ENCODE measurements at places on chromosomes 7 and 10. TPM values are rescaled to one million over a fixed set of nuclear protein-coding genes. Genes with fewer than 3 reads are reported as not detected.

The TUBAL3 gene
- total RNA-seq, result 0.12 TPM

GRCh38 chr10:11611248-11612020 lies at the start of gene USP6NL:
TSS of gene USP6NL (minus strand) at chr10:11611650. CDS start at chr10:11597634, 14,016 bp downstream.
- DNase-seq, result peak; percentile 95

DNA sequence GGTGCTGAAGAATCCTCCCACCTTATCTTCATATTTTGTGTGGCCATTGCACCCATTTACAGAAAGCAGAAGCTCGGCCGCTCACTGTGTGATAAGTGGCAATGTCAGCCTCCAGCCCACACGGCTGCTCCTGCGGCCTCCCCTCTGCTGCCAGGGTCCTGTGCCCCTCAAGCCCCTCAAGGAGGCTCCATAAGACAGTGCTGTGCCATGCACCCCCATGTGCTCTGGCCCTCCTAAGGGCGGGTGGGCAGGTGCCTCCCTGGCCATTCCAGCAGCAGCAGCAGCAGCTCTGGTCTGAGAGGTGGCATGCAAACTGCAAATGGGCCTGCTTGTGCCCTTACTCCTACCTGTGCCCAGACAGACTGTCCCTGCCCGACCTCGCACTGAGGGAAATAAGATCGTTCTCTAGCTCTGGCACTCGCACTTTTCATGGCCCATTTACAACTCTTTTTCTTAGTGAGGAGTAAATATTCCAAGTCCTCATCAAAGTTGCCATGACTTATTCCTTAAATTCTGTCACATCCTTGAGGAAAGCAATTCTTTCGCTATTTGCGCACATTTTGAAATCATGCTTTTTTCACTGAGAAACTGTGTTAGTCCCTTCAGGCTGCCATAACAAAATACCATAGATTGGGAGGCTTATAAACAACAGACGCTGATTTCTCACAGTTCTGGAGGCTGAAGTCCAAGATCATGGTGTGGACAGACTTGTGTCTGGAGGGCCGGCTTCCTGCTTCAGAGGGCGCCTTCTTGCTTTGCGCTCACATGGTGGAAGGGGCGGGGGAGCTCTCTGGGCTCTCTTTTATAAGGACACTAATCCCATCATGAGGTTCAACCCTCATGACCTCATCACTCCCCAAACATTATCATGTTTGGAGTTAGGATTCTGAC lies 187.8 kb downstream of the COBL start:
- DNase-seq, result no peak

GRCh38 chr10:15188603-15189002 lies 20.1 kb upstream of the NMT2 start:
- DNase-seq, result no peak

DNA sequence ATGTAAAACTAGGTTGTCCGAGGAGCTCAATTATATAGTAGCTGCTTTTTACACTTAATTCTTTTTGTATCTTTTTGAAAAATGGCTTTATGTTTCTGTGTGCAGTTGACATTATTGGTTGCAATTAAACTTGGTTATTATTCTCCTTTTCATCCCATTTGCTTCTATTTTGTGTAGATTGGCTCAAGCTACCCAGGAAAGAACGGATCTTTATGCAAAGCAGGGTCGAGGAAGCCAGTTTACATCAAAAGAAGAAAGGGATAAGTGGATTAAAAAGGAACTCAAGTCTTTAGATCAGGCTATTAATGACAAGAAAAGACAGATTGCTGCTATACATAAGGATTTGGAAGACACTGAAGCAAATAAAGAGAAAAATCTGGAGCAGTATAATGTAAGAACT lies 16.5 kb downstream of the SMC3 start:
- no peak for DNase-seq

DNA sequence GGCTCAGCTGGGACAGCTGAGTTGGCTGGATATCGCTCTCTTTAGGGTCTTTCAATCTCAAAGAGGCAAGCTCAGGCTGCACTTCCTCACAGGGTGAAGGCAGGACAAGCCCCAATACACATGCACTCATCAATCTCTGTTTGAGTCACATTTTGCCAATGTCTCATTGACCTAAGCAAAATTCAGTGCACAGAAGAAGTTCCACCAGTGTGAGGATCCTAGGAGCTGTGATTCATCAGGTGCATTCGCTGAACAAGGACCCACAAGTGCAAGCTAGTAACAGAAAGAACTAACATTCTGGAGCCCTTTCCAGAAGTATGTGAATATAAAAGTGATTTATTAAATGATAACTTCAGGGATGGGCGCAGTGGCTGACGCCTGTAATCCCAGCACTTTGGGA lies 477.2 kb downstream of the GPAM start:
- no peak for DNase-seq

GRCh38 chr10:77906951-77907421 lies 19.6 kb downstream of the DLG5 start:
- no peak for DNase-seq

DNA sequence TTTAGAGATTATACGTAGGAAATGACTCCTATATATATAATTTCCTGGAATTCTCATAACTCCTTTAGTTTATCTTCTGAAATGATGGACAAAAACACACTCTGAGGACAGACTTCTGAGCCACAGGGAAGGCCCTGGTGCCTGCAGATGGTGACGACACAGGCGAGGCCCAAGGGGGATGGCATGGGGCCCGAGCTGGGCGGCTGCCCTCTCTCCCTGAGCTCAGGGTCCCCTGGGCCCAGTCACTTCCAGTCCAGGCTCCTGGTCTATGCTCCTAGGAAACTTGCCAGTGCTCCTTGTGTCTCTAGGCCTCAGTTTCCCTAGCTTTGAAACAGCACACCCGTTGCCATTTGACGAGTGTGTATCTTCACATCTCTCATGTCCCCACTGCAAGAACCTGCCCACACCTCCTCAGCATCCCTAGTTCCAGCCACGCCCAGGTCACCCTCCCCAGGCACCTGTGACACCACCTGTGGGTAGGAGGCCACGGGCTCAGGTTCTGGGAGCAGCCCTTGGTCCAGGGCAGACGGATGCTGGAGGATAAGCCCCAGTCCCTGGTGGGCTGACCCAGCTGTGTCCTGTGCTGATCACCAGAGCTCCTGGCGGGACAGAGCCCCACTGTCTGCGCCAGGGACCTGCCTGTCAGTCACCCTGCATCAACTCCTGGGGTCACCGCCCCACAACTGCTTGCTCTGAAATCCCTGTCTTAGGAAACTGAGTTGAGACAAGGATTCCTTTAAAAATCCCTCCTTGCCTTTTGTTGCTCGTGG lies 23.4 kb upstream of the SHH start:
- no peak for DNase-seq

DNA sequence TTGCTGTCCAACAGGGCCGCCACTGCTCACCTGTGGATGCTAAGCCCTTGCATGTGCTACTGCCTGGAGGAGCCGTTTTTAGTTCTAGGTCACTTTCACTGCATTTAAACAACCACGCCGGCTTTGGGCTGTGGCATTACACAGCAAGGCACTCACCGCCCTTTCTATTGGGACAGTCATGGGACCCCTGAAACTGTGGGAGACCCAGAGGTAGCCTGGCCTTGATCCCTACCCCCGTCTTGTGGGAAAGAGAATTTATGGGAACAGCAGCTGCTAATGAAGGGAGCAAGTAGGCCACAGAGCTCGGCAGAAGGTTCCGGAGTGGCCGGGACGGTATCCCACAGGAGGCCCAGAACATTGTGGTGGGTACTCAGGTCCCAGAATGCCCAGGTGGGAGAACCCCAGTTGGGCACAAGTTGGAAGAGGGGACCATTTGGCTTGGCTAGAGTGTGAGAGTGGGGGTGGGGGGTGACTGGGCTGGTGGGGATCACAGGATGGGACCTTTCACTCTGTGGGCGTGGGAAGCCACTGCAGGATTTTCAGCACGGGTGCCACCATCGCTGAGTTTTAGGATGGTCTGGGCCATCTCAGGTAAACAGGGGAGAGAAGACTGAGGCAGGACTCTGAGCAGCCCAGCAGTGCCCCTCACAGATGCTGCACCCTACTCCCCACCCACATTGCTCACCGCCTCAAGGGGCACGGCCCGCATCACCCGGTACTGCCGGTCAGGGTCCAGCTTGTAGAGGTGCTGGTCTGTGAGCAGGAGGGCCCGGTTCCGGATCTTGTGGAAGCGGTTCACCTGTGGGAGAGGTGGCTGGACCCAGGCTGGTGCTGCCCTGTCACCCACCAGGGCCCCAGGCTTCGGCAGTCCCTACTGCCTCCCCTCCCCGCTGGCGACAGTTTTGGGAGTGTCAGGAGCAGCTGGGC lies 15.2 kb downstream of the MYO1G start:
- DNase-seq, result no peak

DNA sequence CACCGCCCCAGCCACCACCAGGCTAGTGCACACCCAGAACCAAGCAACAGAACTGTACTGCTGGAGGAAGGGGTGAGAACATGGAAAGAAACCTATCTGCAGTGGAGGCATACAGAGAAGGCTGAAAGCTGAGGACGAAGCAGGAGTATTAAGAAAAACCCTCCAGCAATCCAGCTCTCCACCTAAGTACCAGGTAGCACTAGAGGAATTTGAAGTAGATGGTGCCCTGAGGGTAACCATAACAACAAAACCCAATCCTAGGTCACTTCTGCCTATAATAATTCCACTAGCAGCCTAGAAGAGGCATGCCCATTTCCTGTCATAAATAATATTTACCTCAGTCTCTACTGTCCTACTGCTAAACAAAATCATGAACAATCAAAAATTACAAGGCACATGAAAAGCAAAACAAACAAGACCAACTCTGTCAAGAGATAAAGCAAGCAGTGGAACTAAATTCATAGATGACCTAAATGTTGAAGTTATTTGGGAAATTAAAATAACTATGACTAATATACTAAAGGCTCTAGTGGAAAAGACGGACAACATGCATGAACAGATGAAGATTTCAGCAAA lies 51.1 kb downstream of the HYCC1 start:
- DNase-seq, result no peak

The KIFBP gene
- 50.5 TPM for total RNA-seq

The LLCFC1 gene
- not detected for total RNA-seq

DNA sequence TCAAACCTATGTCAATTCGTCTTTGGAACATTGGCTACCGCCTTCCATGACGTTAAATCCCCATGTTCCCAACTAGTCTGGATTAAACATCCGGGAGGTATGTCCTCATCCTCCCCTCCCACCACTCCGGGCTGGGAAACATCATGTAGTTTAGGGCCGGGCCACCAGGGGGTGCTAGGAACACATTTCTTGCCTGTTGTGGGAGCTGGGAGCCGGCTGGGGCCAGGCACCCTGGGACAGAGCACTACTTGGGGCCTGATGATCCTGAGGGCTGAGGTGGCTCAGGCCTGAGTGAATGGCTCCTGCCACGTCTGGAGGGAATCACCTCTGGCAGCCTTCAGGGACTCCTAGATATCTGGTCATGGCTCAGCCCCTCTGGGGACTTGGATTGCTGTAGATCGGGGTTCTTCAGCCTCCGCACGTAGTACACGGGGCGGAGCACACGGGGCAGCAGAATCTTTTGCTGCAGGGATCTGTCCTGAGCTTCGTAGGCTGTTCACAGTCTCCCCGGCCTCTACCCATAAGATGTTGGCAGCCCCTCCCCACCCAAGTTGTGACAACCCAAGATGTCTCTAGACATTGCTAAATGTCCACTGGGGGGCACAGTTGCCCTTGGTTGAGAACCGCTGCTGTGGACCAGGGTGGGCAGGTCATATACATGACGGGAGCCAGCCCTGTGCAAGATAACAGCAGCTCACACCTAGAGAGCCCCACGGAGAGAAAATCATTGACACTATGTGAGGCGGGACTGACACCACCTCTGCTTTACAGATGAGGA lies 141.2 kb upstream of the ZNF716 start:
- peak; percentile 49 for DNase-seq

DNA sequence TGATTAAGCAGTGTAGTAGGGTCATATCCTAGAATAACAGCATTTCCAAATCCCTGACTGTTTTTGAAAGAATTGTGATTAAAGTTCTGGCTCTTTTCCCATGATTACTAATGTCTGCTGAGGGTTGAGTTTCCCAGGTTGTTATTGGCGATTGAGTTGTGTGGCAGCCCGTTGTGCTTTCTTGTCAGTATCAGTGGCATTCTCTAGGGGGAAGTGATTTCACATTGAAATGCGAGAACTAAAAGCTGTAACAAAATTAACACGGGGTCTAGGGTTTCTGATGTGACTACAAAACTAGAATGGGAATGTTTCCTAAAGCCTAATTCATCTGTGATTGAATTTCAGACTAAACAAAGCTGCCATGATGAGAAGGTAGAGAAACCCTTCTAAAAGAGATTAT lies 349.4 kb downstream of the EXOC4 start:
- DNase-seq, result no peak

DNA sequence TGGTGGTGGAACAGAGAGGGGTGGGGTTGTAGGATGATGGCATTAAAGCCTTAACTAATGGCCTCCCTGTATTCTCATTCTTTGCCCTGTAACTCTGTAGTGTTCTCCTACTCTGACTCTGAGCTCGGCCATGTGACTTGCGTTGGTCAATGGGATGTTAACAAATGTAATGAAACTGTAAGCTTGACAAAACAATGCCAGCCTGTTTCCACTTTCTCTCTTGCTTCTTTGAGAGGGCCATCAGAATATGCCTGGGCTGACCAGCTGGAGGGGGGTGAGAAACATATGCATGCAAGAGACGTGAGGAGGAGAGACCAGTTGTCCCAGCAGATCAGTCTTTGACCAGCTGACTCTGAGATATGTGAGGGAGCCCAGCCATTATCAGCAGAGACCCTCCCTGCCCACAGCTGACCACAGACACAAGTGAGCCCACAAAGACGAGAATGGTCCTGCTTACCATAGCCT lies 100.6 kb downstream of the ICA1 start:
- DNase-seq, result no peak

- DNase-seq, result no peak
Observed at GRCh38 chr7:16638282-16639280, 7.0 kb downstream of the ANKMY2 start.

The TFEC gene
- total RNA-seq, result 2.0 TPM

The ELMO1 gene
- total RNA-seq, result 13.0 TPM

DNA sequence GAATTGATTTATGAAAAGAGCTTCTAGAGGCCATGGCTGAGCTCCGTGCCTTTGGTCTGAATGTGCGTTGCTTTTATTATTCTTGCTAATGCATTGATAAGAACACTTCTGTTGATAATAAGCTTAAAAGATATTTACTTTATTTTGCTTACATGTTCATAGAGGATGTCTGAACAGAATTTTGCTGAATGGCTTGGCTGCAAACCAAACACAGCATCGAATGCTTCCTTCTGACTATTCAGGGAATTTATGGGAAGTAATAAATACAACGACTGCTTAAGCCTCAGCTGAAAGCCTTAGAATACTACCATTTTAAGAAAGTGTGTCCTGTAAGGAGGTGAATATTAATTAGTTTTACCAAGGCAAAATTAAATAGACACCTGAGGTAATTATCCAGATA lies 643.5 kb upstream of the POT1 start:
- no peak for DNase-seq

Data from left ventricle myocardium superior (tissue), 1 donor.